ENCODE measurements at places on chromosomes 12 and 14.

- no peak for DNase-seq
These were observed 14.1 kb downstream of the VRK1 start for GRCh38 chr14:96811265-96811664.

DNA sequence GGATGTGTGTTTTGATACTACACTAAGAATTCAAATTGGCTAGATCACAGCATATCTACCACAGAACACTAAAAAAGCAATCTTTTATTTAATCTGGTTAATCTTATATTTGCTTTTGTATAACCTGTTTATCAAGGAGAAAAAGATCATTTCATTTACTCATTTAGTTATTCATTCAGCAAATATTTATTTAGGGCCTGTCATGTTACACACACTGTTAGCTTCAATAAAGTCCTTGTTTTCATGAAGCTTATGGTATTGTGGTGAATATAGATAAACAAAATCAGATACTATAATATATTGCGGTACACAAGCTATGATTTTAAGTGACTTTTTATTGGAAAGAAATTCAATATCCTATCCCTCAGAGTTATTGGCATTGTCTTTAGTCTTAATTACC is 350.8 kb downstream of the LRFN5 start:
- DNase-seq: no peak

DNA sequence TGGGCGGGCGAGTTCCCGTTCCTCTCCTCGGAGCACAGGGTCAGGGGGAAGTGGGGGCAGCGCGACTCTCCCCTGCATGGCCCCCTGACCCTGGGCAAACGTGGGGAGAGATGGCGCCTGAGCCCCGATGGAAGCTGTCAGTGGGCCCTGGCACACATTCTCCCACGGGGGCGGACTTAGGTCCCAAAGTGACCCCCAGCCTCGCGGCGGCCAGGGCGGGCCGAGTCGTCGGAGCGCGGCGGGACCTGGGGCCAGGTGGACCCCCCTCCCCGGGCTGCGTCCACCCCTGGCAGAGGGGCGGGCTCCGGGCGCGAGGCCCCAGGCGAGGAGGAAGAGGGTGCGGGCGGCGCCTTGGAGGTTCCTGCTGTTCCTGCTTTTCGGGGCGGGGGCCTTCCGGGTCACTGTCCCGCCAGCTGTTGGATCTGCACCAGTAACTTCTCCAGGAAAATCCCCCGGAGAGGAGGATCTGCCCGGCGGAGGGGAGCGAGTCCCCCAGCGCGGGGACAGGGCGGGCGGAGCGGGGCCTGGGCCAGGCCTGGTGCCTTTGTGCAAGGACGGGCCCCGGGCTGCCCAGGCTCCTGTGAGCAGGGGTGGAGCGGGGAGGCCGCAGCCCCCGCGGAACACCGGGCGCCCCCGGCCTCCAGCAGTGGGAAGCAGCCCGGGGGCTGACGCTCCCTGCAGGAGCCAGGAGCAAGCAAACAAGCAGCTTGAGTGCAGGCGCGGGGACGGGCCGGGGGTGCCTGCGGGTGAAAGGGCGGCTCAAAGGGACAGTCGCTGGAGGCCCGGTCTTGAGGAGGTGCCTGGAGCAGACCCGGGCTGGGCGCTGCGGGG is 15.3 kb downstream of the TNFAIP2 start:
- DNase-seq: no peak

GRCh38 chr14:65949711-65950516 is 536.3 kb upstream of the CCDC196 start:
- no peak for DNase-seq

- no peak for DNase-seq
These were observed 926.8 kb downstream of the BCL11B start for GRCh38 chr14:98345161-98345560.

DNA sequence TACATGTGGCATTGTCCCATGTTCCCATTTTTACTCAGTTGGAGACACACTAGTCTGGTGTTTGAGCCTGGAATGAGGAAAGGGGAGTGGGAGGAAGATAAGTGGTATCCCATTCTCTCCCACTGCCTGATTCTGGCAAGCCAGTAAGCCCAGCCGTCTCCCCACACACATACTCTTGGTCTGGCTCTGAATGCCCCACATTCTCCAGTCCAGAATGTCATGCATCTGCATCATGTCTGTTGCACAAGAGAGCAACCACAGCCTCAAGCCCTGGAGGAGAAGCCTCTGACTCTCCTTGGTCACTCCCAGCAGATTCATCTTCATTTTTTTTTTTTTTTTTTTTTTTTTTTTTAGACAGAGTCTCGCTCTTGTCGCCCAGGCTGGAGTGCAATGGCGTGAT is 48.0 kb downstream of the DRAM1 start:
- DNase-seq: no peak

GRCh38 chr12:46958599-46959290 is 120.7 kb upstream of the PCED1B start:
- DNase-seq: no peak

GRCh38 chr14:68621400-68622365 is 171.2 kb downstream of the ZFP36L1 start:
- DNase-seq: no peak

DNA sequence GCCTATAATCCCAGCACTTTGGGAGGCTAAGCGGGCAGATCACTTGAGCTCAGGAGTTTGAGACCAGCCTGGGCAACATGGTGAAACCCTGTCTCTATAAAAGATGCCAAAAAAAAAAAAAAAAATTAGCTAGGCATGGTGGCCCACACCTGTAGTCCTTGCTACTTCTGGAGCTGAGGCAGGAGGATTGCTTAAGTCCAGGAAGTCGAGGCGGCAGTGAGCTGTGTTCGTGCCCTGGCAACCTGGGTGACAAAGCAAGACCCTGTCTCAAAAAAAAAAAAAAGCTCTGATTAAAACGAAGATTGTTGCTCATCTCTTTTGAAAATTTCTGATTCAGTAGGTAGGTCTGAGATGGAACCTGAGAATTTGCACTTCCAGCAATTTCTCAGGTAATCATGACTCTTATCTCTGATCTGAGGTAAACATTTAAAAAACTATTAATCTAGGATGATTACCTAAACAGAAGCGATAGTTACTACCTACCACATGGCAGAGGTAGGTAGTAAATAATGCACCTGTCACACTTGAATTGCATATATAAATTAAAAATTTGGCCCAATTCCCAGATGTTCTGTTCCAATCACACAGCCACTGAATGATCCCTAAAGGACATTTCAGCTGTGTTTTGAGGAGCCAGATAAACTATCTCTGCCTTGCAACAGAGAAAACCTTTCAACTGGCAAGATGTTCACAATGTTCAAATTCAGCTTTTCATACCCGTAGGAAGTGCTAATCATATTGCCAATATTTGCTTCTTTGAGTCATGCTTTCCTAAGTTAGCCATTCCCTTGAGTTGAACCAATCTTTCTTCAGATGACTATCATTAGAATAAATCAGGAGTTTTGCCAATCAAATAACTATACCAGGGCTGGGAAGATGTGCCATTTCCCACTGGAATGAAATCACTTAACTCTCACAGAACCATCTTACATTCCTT is 4.2 kb upstream of the TEP1 start:
- no peak for DNase-seq

- no peak for DNase-seq
These were observed 10.3 kb downstream of the KRT75 start for GRCh38 chr12:52423661-52424500.

DNA sequence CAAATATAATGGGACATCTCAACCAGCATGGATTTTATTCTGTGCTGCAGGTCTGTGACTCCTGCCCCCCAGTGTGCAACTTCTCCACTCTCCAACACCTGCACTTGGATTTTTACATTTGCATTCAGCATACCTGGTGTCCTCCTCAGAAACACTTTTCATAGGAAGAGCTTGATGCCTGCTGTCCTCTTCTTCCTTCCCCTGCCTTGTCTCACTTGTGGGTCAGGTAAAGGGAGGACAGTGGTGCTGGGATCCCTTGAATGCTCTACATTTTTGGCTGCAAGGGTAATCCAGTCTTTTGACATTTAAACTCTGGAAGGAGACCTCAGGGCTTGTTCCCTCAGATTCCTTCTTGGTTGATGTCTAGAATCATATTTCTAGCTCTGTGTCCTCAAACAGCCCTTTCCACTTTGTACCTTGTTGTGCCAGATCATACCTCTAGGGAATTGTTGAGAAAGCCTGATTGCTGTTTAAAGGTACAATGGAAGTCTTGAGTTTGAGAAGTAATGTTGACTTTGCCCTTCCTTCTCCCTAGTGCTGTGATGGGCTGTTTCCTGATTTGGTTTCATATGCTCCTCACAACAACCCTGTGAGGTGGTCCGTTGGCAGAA is 12.6 kb downstream of the UBE3B start:
- no peak for DNase-seq

GRCh38 chr14:99266181-99267178 is 5.5 kb downstream of the BCL11B start:
- no peak for DNase-seq

Data from substantia nigra (tissue), 51 donors.